IPS-NIHi11 (cell line): ENCODE measurements at places on chromosomes 11 and 22.

GRCh38 chr11:126930091-126930841 is 70.3 kb downstream of the KIRREL3 start:
- no peak for DNase-seq

- DNase-seq, result no peak
Measured at GRCh38 chr11:58796333-58796732, 48.2 kb downstream of the GLYATL2 start.

- no peak for DNase-seq
Measured at GRCh38 chr11:125071435-125071834, 8.3 kb downstream of the SLC37A2 start.

DNA sequence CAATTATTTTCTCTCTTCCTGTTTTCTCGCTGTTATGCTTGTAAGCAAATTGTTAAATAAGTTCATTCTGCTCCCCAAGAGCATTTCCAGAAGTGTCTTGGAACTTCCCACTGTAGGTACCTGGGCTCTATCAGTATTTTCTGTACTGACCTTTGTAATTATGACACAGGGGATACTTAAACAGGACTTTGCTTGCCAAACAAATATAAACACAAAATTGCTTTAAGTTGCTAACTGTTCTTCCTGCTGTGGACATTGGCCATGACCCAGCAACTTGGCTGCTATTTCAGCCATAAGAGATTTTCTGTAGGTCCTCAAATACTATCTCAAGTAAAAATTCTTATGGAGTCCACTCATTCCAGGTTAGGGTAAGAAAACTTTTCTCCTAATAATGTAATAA is 30.1 kb downstream of the SYT9 start:
- DNase-seq, result no peak

DNA sequence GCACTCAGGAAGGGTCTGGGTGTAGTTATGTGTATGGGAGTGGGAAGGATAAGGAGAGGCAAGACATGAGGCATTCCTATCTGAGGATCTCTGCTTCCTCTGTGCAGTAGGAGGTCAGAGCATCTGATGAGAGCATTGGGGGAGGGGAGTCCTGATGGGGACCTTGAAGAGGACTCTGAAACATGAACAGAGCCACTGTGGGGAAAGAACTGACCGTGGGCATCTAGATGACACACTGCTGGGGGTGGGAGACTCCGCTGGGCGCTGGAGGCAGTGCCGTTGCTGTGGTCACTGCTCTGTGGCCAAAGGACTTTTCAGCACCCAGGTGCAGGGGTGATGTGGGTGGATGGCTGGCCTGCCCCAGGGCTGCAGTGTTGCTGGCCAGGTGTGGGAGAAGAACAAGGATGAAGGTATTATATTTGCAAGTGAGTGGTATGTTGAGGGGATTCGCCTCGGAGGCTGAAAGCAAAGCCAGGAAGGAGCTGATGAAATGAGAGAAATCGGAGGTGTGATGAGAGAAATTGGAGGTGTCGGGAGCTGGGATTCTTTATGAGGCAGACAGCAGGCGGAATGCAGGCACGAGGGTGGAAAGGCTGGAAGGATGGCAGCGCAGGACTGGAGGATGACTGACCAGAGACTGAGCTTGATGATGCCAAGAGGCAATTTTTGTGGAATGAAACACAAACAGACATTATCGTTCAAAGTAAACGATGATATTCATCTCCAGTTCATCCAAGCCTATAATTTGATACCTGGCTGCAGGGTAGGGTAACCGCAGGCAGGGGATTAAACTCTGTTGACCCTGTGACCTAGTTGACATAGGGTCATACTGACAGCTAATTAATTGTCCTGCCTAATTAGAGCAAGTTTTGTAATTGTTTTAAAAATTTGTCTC is 19.4 kb upstream of the TMPRSS4 start:
- no peak for DNase-seq

DNA sequence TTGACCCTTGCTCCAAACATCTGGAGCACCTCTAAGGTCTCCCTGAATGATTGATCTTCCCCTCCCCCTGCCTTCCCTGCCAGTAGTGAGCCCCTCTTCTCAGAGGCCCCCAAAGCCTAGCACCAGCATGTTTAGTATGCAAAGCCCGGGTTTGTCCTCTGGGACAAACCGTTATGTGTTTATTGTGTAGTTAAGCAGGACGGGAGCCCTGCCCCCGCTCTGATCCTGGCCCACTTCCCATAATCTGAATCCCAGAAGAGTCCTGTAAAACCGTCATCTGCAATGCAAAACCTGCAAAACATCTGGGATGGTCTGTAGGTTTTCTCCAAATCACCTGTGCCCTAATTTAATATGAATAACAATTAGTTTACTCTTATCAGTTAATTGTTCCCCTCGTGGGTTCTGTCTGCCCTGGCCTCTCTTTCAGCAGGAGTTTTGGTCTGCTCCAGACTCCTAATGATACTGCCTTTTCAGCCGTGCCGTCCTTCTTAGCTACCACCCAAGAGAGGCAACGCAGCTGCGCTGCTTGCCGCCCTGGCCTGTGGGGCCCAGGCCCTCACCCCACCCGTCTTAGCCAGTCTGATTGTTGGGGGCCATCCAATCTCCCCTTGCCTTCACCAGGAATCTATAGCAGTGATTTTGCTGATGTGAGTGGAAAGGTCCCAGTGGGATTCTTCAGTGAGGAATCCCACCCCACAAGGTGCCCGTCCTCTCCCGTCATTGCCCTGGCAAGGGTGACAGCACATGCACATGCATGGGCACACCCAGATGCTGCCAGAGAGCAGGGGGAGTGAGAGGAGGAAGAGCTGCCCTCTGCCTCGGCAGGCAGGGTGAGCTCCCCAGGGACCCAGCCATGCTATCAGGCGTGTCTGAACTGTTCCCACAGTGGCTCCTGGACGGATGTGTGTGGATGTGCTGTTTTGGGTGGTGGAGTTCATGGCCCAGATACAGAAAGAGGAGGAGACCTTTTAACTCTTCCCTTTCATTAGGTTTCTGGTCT is 3.0 kb upstream of the B3GAT1 start:
- DNase-seq, result no peak

- DNase-seq, result no peak
Measured at GRCh38 chr11:124608147-124608546, 3.1 kb upstream of the PANX3 start.

- DNase-seq, result peak; percentile 83
Measured at GRCh38 chr11:67492801-67493547, 10.1 kb downstream of the AIP start.

- no peak for DNase-seq
Measured at GRCh38 chr11:5524756-5525155, 8.3 kb upstream of the UBQLNL start.

DNA sequence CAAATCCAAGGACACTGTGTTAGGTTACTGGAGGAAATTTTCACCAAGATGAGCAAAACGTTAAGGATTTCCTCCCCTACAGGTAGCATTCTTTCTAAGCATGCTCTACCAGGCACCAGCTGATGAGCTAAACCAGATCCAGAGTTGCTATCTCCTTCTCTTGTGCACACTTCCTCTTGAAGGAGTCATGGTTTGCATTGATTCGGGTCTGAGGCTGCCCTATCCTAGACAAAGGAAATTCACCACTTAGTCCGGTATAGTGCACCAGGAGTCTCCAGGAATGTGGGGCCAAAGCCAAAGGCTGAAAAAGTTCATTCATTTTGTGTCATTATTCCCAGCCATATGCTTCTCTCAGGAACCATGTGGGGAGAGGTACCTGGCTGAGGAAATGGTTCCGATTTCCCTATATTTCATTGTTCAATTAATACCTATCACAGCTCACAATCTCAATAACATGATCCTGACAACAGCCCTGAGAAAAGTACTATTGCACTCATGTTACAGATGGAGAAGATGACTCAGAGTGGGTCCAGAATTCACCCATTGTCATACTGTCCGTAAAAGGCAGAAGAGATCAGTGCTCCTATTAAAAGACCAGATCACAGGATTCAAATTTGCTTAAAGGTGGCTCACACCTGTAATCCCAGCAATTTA is 39.1 kb downstream of the SLC35F2 start:
- no peak for DNase-seq

GRCh38 chr11:16603890-16604793 is 134.3 kb upstream of the C11orf58 start:
- DNase-seq, result peak; percentile 47

GRCh38 chr22:44890416-44891292 is 119.2 kb downstream of the PHF21B start:
- no peak for DNase-seq

GRCh38 chr11:12636871-12637410 is 37.3 kb upstream of the TEAD1 start:
- peak; percentile 12 for DNase-seq

DNA sequence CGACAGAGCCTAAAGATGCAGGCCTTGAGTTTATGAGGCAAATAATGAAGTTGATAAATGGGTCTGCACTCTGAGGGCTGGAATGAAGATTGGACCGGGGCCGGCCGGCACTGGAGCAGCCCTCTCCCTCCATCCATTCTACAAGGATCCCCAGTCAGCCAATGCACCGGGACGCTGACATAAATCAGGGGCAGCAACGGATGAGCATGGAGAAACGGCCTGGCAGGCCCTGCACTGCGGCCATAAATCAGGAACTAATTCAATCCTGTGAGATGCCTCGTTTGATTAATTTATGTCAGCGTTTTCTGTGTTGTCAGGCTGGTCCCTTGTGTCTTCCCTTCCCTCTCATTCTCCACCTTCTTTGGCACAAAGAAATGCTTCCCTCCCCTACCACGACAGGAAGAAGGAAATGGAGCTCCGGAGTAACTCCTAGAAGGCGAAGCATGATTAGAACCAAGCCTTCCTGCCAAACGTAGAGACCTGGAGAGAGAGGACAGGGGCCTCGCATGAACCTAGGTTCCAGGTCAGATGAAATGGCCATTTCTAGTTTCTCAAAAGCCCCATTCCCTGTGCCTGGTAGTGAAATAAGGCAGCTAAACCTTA is 358.4 kb downstream of the OPCML start:
- DNase-seq, result no peak

- DNase-seq, result no peak
Measured at GRCh38 chr22:37467391-37467955, 18.7 kb downstream of the MFNG start.

DNA sequence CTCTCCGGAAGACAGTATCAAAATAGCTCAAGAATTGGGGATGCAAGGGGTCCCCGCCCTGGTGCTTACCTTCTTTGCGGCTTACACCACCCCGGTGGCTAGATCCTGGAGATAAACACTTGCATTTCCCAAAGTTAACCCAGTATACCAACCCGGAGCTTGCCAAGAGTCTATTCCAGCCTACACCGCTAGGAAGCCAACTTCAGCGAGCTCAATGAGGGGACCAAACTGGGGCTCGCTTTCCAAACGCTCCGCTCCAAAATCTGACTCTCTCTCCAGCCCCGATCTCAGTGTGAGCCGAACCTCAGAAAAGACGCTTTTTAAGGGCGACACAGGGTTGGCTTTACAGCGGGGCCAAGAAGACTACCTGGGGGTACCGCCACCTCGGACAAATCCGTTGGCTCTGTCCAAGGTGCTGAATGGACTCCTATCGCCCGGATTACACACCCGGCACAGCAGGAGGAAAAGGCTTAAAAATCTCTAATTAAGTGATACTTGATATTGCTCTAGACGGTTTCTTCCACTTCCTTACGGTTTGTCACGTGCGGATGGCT is 20.1 kb upstream of the BDNF start:
- DNase-seq, result peak; percentile 66

DNA sequence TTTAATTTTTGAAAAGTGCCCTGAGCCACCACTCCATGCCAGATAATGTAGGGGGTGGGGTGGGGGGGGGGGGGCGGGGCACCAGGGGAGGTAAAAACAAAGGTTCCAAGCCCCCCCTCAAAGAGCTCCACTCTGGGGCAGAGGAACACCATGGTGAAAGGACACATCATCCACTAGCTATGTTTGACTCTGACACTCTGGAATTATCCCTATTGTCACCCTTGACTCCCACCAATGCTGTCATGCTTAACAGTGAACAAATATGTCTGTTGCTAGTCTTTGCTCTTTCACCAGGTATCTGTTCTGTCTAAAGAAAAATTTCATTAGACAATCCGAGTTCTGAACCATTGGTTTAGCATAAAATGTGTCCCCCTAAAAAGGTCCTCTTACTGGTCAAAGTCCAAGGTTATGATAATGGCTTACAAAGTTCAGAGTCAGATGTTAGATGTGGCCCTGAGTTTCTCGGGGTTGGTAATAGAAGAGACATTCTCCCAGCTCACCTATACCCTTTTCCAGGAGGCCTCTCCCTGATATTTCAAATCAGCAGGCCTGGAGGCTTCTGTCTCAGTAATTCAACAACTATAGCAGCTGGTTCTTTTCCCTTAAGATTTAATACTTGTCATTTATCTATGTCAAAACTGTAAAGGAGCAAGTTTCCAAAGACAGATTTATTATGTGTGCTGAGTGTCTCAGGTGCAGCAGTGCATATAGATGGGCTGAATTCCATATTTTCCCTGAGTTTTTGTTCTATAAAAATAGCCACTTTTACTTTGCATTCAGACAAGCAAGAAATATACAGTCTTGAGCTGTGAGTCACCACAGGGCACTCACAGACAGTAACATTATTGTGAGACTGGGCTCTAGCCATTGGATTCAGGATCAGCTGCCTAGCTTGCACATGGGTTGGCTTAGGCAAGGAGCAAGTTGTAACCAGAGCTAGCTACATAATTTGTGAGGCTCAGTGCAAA is 174.1 kb downstream of the CSNK2A3 start:
- DNase-seq, result peak; percentile 60

GRCh38 chr11:47514825-47515647 is 37.9 kb downstream of the CELF1 start:
- DNase-seq, result no peak

DNA sequence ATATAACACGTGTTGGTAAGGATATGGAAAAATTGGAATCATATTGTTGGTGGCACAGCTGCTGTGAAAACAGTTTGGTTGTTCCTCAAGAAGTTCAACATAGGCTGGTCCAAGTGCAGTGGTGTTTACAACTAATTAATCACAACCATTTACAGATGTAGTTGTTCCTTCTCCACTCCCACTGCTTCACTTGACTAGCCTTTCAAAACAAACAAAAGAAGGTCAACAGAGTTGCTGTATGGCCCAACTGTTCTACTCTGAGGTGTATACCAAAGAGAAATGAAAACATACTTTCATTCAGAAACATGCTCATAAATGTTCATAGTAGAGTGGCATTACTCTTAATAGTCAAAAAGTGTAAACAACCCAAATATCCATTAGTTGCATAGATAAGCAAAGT is 36.6 kb upstream of the ACAT1 start:
- no peak for DNase-seq

GRCh38 chr11:35040221-35040942 is 98.6 kb upstream of the CD44 start:
- no peak for DNase-seq
